CD4-positive, alpha-beta T cell treated with Interleukin-2 at 100 ng/mL for 4 hours (primary cell): ENCODE measurements at places on chromosomes 4 and X.

GRCh38 chrX:10121787-10122186, 35.0 kb upstream of the CLCN4 start:
- DNase-seq: no peak

DNA sequence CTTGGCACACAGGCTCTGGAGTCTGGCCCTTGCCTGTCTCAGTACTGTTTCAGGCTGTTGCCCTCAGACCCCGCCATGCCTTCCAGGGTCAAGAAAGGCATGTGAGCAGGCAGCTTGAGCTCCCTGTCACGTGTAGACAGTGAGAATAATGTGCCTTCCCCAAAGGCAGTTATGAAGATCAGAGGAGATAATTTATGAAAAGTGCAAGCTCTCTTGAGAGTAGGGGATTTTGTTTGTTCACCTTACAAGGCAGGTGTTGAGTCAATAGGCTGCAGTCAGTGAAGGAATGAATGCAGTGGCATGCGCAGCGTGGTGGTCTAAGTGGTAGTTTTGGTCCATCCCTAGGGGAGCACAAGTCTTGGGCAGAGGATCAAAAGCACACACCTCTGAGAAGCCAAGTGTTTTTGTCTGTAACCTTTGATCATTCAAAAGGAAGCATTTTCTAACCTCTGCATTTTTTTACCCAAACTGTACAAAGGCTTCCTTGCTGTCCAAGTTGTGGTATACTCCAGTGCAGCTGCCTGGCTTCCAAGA, 14.4 kb downstream of the HADH start:
- DNase-seq: no peak

- DNase-seq: no peak
Observed at GRCh38 chr4:186485561-186486062, 69.8 kb downstream of the MTNR1A start.

- peak; percentile 12 for DNase-seq
Observed at GRCh38 chrX:54357414-54358377, at the start of gene WNK3. Gene WNK3, minus strand, starts transcription at chrX:54358046.

DNA sequence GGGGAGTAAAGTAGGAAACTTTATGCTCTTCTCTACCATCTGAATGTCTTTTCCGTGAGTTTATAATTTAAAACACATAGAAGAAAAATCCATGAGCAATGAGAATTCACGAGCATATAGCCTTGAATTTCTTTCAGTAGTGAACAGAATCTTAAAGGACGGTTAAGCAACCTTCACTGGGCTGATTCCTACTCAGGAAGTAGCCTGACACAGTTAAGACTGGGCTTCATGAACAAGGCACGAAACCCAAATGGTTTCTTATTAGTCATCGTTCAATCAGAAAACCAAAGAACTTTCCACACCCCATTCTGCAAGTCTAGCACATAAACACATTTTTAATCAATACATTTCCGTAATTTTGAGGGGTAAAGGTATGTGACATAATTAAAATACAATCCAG, 95.8 kb downstream of the SH3KBP1 start:
- DNase-seq: peak; percentile 57

DNA sequence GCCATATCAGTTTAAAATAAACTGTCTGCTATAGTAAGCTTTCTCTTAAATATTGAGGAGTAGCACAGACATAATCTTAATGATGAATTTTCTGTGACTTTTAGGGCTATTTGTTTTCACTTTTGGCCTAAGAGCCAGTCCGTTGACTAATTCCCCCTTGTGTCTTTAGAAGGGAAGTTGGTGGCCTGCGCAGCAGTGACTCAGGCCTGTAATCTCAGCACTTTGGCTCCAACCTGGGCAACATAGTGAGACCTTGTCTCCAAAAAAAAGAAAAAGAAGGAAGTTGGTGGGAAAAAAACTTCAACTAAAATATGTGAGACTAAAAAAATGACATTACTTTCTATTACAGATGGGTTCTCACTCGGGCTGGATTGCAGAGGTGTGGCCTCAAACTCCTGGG, 3.4 kb downstream of the NCAPG start:
- no peak for DNase-seq

GRCh38 chr4:186082221-186082620, 13.3 kb downstream of the TLR3 start:
- DNase-seq: no peak

- DNase-seq: no peak
Observed at GRCh38 chr4:67131224-67131623, 414.1 kb downstream of the CENPC start.

DNA sequence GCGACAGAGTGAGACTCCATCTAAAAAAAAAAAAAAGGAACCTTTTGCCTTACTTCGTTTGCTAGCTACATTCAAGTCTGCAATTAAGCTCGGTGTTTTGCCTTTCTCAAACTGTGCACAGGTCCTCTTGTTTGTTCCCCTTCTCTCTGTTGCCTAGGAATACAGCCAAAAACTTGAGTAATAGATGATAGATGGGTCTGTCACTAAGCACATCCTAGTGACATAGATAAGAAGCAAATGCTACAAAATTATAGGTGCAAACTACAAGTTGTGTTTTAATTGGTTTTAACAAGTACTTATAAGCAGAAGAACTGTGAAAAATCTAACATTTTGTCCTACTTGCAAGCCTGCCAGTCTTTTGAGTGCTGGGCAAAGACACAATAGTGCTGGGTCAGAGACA, 95.2 kb downstream of the SNCA start:
- DNase-seq: no peak

DNA sequence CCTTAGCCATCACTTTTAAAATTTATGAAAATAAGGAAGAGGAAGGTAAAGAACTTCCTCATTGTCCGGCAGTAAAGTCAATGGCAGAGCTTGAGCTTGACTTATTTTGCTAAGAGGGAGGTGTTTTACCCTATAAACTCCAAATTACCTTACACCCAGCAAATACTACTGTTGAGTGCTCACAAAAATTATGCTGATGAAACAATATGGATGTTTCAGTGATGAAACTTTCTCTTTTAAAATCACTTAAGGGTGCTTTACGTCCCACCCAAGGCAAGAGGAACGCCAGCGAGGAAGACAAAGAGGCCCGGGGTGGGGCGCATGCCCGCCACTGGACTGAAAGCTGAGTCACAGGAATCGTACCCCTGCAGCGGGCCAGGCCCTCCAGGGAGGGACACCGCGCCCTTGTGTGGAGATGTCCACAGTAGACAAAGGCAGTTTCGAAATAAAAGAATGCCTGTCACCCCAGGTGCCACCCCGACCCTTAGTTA, 560 bp upstream of the TMSB4X start:
- DNase-seq: peak; percentile 63

GRCh38 chr4:17367201-17367600, 144.7 kb downstream of the QDPR start:
- no peak for DNase-seq

GRCh38 chrX:70338290-70338689, 48.4 kb downstream of the KIF4A start:
- DNase-seq: no peak

DNA sequence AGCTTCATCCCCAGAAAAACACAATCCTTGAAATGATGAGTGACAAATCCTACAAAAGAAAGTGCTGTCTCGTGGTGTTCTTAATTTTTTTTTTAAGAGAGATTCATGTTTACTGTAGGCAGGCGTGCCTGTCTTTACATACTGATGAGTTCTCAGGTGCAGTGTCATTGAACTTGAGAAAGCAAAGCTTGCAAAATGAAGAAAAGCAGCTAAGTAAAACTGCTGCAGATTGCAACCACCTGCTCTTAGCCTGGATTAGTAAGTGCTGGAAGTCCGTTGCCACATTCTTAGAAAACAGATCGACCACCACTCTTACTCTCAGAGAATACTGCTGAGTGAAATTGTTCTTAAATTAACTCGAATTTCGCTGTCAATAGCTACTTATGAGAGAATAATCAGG, 854.6 kb downstream of the TRIML1 start:
- no peak for DNase-seq

DNA sequence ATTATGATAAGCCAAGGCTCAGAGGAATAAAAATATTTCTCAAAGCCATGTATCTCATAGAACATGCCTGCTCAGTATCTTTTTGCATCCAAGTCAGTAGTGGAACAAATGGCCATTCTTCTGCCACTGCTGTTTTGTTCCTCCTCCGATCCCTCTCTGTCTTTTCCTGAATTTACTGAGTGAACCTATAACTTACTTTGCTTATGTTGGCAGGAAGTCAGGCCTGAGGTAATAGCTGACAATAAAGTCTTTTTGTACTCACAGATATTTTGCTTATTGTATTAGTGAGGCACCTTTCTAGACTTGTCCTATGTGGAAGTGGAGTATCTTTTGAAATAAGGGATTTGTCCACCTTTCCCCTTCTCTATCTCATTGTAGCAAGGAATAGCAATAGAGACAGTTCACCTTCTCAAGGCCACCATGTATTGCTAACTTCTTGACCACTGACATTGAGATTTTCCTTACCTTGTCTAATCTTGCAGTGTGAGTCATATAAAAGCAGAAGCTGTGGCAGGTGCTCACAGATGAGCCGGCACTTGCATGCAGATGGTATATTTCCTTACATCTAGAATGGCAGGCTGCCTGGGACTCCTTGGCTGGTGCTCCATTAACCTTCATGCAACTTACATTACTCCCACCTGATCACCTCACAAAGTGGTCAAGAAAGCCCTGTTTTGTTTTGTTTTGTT, 68.2 kb downstream of the AGTR2 start:
- no peak for DNase-seq

GRCh38 chrX:51759055-51759839, 16.0 kb downstream of the GSPT2 start:
- no peak for DNase-seq

DNA sequence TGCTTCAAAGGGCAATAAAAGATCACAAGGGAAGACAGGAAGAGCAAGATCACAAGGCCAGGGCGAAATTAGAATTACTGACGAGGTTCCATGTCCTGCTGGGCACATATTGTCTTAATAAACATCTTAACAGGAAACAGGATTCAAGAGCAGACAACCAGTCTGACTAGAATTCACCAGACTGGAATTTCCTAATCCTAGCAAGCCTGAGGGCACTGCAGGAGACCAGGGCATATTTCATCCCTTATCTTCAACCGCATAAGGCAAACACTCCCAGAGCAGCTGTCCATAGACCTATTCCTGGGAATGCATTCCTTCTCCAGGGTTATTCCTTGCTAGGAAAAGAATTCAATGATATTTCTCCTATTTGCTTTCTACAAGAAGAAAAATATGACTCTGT, 12.4 kb upstream of the TDO2 start:
- no peak for DNase-seq

- DNase-seq: no peak
Observed at GRCh38 chr4:155271557-155271956, 63.1 kb downstream of the NPY2R start.

- DNase-seq: no peak
Observed at GRCh38 chr4:74503580-74503979, 58.6 kb downstream of the AREG start.

- no peak for DNase-seq
Observed at GRCh38 chr4:110096405-110096804, 102.0 kb downstream of the ELOVL6 start.

DNA sequence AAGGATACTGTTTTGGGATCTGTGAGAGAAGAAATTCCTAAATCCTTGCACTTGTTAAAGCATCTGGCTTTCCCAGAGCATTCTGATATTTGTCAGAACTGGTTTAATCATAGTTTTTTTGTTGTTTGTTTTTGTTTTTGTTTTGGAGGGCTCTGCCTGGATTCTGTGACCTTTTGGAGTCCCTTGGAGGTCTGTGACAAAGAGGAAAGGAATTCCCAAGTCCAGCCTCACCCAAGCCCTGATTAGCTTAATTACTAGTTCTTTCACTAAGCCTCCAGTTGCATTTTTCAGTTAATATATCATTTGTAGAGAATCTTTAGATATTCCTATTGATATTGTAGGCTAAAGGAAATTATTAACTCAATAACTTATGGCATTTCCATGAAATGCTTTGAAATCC, 711 bp downstream of the ACE2 start:
- DNase-seq: no peak

GRCh38 chrX:9339603-9340491, 125.0 kb upstream of the TBL1X start:
- DNase-seq: peak; percentile 54

DNA sequence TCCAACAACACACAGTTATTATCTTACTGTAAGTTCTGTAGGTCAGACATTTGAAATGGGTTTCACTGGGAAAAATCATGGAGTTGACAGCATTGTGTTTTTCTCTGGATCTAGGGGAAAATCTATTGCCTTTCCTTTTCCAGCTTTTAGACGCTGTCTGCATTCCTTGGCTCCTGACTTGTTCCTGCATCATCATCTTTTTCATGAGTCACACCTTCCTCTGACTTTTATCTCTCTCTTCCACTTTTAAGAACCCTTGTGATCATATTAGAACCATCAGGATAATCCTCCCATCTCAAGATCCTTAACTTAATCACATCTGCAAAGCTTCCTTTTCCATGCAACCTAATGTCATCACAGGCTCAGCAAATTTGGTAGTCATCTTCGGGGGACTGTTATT, 1454.8 kb downstream of the RPA4 start:
- DNase-seq: no peak

DNA sequence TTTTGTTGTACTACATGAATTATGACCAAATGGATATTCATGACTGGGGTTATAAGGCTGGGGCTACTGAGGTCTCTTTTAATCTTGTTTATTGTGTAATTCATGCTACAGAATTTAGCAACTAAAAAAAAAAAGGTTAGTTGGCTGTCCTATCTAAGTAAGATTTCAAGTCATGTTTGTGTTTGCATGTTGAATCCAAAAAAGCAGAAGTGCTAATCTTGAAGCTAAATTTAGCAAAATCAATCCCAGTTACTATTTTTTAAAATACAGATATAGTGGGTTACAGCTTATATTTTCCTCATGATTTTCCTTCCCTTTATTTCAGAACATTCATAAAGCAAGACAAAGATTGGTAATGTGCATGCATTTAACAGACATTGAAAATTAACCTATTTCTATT, 19.4 kb downstream of the MTMR1 start:
- DNase-seq: no peak

DNA sequence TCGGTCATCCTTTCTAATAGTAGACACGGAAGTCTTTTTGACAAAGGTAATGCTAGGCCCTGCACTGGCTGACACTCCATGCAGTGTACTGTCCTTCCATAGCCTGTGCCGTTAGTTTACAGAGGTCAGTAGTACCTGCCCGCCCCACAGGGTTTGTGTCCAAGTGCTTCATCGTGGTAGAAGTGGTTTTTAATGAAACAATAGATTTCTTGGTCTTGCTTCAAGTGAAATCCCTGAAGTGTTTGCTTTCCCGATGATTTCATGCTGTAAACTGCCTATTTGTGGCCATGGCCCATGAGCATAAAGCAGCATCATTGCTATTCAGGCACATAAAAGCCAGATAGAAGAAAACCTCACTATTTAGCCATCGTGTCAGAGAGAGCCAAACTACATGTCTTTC, 139.3 kb downstream of the GPR143 start:
- no peak for DNase-seq

- no peak for DNase-seq
Observed at GRCh38 chr4:140078366-140078765, 75.6 kb downstream of the MAML3 start.

GRCh38 chr4:93879919-93880318, 51.4 kb downstream of the ATOH1 start:
- DNase-seq: no peak

DNA sequence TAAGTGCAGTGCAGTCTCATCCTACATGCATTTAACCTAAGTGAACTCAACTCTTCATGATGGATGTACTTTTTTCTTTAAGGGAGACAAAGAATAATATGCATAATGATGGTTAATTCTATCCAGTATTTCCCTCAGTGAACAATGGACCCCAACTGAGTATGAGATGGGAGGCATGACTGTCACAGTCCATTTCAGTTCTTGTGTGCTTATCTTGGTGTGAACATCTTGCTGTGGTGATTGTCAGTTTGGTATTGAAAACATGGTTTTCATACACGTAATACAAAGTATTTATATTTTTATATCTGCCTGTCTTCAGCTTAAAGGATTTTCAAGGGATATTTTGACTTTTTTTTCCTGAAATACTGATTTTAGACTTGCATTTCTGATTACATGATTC, 72.0 kb upstream of the NDUFC1 start:
- DNase-seq: no peak
